ENCODE measurements at places on chromosomes 7 and 10.
A peak's percentile ranks its signal among the peaks of the same experiment; 100 is the strongest.

DNA sequence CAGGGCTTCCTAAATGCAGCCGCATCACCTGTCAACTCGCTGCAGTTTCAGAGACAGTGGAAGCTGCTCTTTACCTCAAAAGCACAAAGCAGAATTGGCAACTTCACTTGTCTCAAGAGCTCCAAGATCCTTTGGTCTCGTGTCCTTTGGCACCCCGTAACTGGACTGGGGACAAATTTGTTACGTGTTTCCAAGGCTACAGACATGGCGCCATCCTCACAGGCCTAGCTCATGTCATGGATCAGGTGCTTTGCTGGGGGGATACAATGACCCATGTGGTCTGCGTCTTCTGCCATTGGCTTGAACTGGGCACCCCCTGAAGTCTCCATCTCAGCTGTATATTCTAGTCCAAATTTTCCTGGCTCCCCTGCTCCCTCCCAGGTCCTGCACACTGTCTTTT, 48.6 kb downstream of the CHST3 start:
- DNase-seq = no peak

DNA sequence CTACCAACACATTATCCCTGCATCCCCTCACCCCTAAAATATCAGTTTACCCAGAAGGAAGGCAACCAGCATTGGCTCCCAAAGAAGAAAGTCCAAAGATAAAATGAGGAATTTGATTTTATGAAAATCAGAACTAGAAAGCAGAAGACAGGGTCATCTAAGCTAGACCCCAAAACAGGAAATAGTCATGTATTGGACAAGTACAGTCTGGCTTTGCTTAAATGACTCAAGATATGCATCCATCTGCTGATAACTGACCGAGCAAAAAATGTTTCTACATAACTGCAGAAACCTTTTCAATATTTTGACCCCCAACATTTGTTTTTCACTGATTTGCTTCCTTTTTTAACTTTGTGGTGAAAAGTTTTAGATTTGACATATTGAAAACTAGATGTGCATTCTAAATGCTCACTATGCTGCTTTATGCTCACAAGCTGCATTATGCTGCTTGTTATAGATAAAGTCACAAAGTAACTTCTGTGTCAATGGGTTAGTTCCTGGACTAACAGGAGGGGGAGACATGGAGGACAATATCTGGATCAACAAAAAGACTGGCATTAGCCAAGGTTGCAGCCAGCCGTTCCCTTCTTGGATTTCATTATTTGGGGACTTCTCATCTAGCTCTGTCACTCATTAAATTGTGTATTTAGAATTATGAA, 227.0 kb downstream of the INHBA start:
- no peak for DNase-seq

- no peak for DNase-seq
Observed at GRCh38 chr10:36574207-36574606, 551.2 kb upstream of the ANKRD30A start.

- peak; percentile 76 for DNase-seq
Observed at GRCh38 chr10:73744664-73744975, 448 bp downstream of the SEC24C start.

DNA sequence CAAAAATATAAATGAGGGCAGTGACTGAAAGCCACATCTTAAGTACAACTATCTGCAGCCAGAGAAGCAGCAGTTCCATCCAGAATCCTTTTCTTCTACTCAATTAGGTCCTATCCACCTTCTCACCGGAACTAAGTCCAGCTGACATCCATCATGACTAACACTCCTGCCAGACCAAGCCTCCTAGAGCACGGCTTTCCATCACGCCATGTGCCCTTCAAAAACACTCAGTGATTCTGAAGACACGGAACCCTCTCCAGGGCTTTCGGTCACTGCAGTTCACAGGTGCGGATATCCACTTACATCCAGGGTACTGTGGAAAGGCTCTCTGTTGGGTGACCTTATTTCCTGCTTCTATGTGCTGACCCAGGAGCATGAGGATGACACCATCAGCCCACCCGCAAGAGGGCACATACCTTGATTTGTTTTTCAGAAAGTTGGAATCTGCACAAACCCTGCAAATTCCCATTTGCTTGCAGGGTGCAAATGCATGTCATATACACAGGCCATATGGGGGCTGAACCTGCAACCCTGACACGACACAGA, 64.3 kb downstream of the FAM171A1 start:
- DNase-seq = peak; percentile 19

- DNase-seq = no peak
Observed at GRCh38 chr7:92020636-92021035, 80.0 kb downstream of the AKAP9 start.

DNA sequence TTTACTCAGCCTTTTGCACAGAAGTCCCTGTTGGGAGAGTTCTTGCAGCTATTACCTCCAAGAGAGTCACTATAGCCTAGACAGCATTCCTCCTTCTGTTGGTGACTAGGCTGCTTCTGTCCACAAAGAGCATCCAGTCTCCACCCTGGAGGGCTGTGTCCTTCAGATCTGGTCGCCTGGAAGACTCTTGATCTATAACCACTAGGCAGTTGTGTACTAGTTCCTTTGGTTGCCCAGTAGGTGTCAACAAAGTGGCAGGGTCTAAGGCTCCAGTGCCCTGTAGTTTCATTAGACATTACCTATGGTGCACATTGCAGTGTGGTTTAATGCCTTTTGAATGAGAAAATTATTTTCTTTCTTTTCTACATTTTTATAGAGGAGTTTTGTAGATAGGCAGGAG, 11.3 kb upstream of the AKR1C2 start:
- DNase-seq = peak; percentile 60

- no peak for DNase-seq
Observed at GRCh38 chr10:69086001-69086509, 1.8 kb upstream of the SRGN start.

DNA sequence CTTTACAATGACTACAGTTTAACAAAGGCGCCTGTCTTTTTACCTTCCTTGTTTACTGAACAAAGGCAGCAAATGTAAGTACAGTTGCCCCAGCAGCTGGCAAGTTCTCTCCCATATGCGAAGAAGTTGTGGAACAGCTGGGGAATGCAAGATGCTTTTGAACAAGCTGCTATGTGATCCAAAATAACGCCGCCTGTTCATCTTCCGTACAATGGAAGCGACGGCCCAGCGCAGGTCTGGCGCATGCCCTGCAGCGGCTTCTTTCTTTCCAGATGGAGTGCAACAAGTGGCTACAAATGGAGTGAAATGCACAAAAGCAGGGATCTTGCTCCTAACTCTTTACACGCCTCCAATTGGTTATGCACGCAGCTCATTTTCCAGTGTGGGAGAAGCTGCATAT, 97.0 kb upstream of the SVIL start:
- DNase-seq = no peak

DNA sequence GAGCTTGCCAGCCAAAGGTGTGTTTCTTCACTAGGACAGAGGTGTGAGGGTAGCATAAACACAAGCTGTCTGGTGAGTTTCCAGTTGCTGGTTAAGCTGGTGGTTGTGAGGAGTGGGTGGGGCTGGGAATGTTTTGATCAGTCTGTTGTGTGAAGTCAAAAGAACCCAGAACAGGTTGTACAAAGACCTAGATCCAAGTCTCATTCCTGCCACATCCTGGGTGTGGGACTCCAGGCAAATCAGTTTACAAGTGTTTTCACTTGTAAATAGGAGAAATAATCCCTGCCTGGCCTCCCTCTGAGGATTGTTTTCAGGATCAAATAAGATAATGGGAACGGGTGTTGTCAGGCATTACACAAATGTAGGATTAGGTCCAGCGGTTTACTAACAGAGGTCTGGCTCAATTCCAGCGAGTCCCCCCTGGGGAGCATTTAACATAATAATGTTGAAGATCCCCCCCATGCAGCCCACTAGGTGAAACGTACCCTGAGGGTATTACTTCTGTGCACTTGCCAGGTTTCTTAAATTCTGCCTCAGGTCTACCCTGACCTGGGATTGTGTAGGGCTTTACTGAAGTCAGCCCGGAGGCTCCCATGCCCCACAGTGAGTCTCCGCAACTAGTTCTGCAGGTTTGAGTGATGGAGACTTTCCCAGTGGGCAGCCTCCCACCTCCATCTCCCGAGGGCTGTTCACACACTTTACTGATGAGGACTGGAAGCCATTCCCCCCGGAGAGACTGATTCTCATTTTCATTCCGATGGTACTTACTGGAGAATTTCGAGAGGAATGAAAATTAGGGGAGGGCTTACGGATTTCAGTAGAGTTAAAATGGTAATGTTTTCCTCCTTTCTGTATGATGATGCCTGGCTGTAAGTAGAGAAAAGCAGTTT, 2.7 kb upstream of the FRAT2 start:
- peak; percentile 53 for DNase-seq

- no peak for DNase-seq
Observed at GRCh38 chr7:129136887-129137642, 7.4 kb upstream of the TSPAN33 start.

- DNase-seq = peak; percentile 84
Observed at GRCh38 chr7:105876964-105877601, 684 bp upstream of the ATXN7L1 start.

DNA sequence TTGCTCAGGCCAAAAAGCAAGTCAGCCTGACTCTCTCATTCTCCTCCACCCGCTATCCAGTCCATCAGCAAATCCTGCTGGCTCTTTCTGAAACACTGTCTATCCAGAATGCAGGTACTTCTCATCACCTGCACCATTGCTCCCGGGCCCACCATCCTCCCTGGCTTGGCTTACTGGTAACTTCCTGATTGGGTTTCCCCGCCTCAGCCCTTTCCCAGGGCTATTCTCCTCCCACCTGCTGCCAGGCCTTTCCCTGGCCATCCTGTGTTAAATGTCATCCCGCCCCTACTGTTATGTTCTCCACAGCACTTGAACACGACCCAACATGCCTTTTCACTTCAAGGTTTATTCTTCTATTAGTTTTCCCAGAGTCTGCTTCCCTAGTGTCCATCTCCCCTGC, 124.0 kb downstream of the CNNM2 start:
- DNase-seq = no peak

DNA sequence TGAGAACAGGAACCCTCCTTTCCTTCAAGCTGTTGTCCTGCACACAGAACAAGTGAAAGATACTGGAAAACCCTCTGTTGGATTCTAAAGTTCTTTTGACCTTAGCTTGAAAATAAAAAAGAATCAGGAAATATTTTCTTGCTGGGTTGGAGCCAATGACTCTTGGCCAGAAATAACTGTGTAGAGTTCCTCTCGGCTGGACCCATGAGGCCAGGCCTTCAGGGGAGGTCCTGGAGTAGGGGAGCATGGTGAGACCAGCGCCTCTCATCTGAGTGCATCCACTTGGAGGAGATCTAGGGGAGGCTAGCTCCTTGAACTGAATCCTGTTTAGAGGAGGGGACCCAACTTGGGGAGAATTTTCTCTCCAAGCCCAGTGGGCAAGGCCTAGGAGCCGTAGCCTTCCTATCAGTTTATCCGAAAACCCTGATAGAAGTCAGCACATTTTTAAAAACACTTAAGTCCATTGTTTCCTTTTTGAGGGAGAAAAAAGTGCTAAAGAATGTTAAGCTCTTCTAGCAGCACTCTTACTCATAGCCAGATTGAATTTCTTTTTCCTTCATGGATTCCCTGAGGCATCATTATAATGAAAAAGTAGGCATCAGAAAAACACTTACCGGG, 635.7 kb upstream of the ANKRD30A start:
- no peak for DNase-seq

DNA sequence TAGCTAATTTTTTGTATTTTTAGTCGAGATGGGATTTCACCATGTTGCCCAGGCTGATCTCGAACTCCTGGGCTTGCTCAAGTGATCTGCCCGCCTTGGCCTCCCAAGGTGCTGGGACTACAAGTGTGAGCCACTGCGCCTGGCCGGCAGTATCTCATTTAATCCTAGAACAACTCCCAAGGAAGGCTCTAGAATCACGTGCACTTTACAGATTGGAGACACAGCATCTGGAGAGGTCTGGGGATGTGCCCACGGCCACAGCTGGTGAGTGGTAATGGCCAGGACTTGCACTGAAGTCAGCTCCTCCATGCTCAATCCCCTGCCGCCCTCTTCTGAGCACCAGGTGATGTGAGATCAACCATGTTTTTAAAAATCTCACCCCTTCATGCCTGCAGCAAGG, 43.1 kb downstream of the CARD11 start:
- no peak for DNase-seq

DNA sequence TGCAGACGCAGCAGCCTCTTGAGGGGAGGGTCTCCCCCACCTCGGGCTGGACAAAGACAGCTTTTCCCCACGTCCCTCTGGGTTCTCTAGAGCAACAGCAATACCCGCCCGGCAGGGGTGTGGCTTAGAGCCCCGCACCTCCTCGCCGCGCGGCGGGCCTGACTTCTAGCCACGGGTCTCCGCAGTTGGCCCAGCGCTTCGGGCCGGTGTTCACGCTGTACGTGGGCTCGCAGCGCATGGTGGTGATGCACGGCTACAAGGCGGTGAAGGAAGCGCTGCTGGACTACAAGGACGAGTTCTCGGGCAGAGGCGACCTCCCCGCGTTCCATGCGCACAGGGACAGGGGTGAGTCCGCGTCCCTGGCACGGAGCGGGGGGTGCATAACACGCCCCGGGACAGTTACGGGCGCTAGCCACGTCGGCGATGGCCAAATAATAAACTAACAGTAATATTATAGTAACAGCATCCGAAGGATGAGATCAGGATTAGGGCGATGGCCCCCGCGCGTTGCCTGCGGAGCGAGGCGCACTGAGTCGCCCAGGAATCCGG, 1.2 kb downstream of the CYP2E1 start:
- DNase-seq = no peak

GRCh38 chr10:86170255-86171108, 196.1 kb downstream of the GRID1 start:
- no peak for DNase-seq

DNA sequence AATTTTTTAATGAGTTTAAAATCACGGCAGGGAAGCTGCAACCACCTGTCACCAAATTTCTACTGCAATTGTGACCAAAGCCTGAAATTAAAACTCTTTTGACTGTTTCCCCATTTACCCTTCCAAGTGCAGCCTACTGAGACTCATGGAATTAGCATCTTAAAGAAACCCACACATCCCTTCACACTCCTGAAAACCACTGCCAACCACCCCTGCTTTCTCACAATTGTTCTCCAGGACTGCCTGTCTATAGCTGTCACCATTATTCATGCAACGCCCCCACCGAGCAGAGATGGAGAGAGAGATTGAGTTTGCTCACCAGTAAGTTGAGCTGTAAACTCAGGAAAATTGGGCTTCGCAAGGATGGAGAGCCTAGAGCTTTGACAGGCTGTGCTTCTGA, 383.8 kb upstream of the SORCS1 start:
- DNase-seq = no peak

GRCh38 chr10:28014651-28015050, 15.8 kb upstream of the ODAD2 start:
- DNase-seq = no peak

- DNase-seq = no peak
Observed at GRCh38 chr10:97851341-97852001, 1.8 kb downstream of the GOLGA7B start.

GRCh38 chr10:68145705-68146104, 36.4 kb downstream of the MYPN start:
- DNase-seq = no peak

GRCh38 chr10:119466076-119466475, 76.4 kb downstream of the RGS10 start:
- DNase-seq = no peak

GRCh38 chr10:5447611-5448071, 35.3 kb downstream of the NET1 start:
- no peak for DNase-seq

GRCh38 chr10:48613016-48613415, 8.1 kb upstream of the ARHGAP22 start:
- DNase-seq = no peak

- no peak for DNase-seq
Observed at GRCh38 chr7:66307591-66308215, 102.6 kb downstream of the TPST1 start.

GRCh38 chr10:91796331-91797047, 1.7 kb upstream of the TNKS2 start:
- no peak for DNase-seq

All from Caco-2 (cell line).